ENCODE measurements at places on chromosomes 13 and 19. TPM values are rescaled to one million over a fixed set of nuclear protein-coding genes. Genes with fewer than 3 reads are reported as not detected.
A peak's percentile ranks its signal among the peaks of the same experiment; 100 is the strongest.

KLF1 gene
- total RNA-seq: 3.5 TPM

NLRP9 gene
- total RNA-seq: not detected

B3GNT8 gene
- not detected for total RNA-seq

TRPC4 gene
- total RNA-seq: 2.3 TPM

KCNRG gene
- not detected for total RNA-seq

FFAR2 gene
- total RNA-seq: not detected

SGCG gene
- total RNA-seq: not detected

FCGBP gene
- 1.8 TPM for total RNA-seq

DNA sequence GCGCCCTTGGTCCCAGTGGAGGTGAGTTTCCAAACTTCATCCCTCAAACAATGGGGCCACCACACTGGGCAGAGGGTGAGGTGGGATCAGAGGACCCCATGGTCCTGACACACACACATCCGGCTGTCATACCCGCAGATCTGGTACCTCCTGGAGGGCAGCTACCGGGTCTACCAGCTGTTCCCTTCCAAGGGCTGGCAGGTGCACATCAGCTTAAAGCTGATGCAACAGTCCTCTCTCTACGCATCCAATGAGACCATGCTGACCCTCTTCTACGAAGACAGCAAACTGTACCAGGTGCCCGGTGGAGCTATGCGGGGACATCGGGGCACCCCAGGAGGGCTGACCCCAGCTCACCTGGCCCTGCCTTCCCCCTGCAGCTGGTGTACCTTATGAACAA, 14.0 kb upstream of the PSMD8 start:
- DNase-seq: no peak

- DNase-seq: no peak
Measured at GRCh38 chr13:110630566-110631119, 15.3 kb downstream of the NAXD start.

DNA sequence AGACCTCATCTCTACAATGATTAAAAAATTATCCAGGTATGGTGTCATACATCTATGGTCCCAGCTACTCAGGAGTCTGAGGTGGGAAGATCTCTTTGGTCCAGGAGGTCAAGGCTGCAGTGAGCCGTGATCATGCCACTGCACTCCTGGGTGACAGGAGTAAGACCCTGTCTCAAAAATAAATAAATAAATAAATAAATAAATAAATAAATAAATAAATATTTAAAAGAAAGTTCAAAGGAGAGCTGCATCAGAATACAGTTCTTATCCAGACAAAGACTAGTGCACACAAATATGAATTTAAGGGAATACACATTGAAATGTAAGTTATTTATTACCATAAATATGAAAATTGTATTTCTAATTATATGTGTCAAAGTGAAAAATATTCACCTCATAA, 624.9 kb downstream of the SLITRK6 start:
- DNase-seq: no peak

- DNase-seq: no peak
Measured at GRCh38 chr19:48658483-48658882, 12.5 kb upstream of the CA11 start.

- DNase-seq: peak; percentile 78
Measured at GRCh38 chr19:1455336-1456120, 5.6 kb downstream of the APC2 start.

GRCh38 chr19:58491393-58491792, 15.2 kb downstream of the ZNF446 start:
- no peak for DNase-seq

DNA sequence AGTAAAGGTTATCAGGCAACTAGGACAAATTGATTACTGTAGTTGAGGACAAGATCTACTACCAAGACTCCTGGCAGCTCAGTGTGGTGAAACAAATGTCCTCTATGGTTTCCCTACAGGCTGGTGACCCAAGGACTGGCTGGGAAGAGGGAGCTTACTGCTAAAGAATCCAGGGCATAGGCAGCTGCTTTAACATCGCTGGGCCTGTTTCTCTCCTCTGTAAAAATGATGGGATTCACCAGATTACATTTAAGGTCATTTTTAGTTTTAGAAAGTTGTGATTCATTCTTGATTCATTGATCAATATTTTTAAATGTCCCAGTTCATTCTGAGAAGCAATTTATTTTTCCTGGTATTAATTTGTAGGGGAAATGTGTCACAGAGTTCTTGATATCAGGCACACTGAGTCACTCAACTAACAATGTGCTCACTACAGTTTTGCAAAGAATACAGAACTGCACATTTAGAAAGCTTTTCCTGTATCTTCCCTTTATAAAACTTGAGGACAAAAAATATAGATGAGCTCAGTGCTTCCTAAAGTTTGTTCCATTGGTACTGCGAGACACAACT, 19.6 kb upstream of the FAM124A start:
- no peak for DNase-seq

DNA sequence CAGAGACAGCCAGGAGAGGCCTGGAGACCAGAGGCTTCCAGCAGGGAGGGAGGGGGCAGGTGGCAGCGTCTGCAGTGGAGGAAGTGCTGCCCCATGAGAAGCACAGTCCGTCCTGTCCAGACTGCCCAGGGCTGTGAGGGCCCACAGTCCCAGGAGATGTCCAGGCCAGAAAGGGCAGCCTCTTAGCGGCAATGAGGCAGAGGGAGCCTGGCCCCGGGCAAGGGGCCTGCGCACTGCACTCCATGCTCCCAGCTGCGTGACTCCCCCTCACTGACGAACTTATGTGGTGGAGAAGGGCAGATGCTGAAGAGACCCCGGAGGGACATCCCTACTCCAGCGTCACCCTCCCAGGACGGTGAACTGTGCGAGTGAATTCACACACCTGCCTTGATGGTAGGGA, 115.3 kb downstream of the SOX1 start:
- DNase-seq: no peak

DNA sequence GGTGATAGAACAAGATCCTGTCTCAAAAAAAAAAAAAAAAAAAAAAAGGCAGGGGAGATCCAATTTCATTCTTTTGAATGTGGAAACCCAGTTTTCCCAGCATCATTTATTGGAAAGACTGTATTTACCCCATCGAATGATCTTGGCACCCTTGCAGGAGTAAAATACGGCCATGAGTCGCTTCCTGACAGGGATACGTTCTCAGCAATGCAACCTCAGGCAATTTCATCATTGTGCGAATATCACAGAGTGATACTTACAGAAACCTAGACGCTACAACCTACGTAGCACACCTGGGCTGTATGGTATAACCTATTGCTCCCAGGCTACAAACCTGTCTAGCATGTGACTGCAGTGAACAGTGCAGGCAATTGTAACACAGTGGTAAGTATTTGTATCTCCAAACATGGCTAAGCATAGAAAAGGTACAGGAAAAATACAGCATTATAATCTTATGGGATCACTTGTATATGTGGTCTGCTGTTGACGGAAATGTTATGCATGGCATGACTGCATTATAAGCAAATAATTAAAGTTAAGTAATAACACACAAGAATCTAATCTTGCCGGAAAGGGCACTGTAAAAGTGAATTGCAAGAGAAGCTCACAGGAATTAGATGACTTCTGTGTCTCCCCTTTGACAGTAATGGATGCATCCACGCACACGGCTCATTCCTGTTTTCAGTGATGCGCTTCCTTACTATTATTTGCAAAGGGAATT, 24.1 kb downstream of the RFX2 start:
- no peak for DNase-seq

DNA sequence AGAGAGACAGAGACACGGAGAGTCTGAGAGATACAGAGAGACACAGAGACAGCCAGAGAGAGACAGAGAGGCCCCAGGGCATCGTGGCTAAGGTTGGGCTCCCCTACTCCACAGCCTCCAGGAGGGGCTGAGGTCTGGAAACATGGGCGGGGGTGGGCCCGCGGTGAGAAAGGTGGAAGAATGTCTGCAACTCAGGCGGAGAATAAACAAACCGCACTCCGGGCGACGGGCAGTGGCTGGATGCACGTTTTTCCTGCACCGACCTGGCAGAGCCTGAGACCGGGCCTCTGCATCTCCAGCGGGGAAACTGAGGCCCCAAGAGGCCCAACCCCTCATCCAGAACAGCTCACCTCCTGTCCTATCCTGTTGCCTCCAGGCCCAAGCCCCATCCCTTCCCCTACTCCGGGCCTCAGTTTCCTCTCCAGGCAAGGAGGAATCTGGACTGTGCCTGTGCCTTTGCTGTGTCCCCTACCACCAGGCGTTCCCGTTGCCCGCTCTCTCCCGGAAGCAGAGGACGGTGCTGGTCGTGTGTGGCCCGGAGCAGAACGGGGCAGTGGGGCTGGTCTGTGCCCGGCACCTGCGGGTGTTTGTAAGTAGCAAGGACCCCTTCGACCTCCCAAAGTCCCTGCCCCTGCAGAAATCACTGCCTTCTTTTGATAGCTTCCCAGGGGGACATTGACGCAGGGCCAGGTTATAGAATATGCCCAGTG, 3.4 kb upstream of the CILP2 start:
- no peak for DNase-seq

DNA sequence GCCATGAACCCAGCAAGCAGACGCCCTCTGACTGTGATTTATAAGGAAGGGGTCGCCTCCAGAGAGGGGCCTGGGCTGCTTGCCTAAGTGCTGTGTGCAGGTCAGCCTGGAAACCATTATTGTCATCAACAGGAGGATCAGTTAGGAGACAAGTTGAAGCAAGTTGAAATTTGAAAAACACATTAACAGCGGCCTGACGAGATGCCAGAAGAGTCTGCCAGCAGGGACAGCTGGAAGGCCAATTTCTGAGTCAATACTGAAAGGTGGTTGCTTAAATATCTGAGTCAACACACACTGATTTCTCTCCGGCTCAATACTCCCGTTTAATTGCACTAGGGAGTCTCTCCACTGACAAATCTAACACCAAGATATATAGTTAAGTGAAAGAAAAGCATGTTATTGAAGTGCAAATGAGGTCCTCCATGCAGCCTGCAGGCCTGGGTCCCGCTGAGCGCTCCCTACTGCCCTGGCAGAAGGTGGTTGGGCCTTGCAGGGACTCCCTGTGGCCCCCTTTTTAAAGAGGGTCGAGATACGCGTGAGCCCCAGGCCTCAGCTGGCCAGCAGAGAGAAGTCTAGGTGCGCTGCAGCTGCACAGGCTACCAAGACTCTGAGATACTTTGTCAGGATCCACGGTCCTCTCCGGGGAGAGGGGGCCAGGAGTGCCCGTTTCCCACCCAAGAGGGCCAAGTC, 91.1 kb downstream of the RNASEH2B start:
- no peak for DNase-seq

GRCh38 chr19:8336072-8336569, 6.9 kb downstream of the KANK3 start:
- DNase-seq: no peak

GRCh38 chr13:92461831-92462230, 764.8 kb upstream of the GPC6 start:
- DNase-seq: no peak

- no peak for DNase-seq
Measured at GRCh38 chr19:42422901-42423461, 4.2 kb downstream of the LIPE start.
